CD4-positive, alpha-beta T cell treated with Interleukin-6 for 4 hours (primary cell): ENCODE measurements at places on chromosomes 2 and 18.

DNA sequence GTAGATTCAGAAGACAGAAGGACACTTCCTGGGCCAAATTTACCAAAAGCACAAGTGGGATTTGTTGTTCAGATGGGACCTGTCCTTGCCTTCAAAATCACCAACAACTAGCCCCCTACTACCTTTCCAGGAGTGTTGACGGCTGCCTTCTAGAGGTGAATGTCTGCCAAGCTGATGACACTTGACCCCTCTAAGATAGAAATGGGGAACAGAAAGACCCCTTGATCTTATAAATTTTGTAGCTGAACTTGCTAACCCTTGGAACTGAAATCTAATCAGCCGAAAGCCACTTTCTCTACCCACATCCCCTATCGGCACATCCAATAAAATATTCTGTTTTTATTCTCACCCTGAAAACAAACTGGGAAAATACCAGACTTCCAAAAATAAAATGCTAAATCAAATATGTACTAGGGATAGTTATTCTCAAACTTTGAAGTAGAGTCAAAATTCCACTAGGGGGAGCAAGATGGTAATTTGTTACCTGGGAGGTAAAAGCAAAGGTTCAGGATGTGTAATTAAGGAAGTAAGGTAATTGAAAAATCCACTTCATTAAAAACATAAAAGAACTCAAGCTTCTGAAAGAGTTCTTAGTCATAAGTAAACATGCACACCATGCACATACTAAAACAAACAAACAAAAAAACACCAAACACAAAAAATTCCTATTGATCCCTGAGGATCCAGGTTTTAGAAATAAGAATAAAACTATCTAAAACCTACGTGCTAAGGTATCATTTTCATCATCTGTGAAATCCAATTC lies 119.2 kb downstream of the ANKRD44 start:
- no peak for DNase-seq

GRCh38 chr18:70464343-70465114 lies 175.7 kb downstream of the SOCS6 start:
- peak; percentile 35 for DNase-seq

- DNase-seq, result no peak
Observed at GRCh38 chr18:10475654-10476291, 21.3 kb downstream of the APCDD1 start.

- DNase-seq, result no peak
Observed at GRCh38 chr2:235268535-235268934, 225.3 kb upstream of the AGAP1 start.

DNA sequence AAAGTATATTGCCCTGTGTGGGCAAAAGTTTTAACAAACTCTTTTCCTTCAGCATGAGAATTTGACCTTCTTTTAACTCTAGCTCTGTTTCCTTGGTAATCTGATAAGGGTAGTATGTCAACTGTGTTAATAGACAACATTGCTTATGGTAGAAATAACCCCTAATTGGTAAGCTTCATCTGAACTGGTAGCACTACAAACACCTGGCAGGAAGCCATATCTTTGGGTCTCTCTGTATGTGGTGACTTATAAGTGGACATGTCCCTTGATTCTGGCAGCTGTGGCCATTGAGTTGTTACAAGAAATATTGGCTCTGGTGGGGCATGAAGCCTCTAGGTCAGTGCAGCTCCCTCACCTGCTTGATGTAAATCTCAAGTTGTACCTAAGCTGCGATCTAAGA lies 46.9 kb downstream of the MBD5 start:
- DNase-seq, result no peak

GRCh38 chr2:76826691-76827090 lies 695.5 kb downstream of the LRRTM4 start:
- DNase-seq, result no peak

DNA sequence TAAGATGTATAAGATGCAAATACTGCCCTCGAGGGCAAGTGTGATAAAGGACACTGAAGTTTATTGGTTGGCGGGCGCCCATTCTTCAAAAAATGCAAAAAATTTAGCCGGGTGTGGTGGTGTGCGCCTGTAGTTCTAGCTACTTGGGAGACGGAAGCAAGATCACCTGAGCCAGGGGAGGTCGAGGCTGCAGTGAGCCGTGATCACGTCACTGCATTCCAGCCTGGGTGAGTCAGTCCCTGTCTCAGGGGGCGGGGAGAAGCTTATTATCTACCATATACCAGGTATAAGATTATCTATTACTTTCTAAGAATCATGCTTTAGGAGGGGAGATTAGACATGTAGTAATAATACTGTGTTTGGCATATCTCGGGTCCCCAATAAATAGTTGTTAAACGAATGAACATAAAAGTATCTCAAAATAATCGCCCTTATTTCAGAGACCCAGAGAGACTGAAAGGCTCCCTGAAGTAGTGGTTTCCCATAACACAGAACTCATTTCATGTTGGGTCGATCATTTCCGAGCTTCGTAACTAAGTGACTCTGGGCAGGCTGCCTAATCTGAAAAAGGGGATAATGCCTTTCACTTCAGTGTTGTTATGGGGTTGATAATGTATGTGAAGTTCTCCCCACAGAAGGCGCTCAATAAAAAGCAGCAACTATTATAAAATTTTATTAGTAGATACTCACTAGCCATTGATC lies 1.2 kb upstream of the SELENOI start:
- DNase-seq, result peak; percentile 10

- DNase-seq, result no peak
Observed at GRCh38 chr2:33134086-33134771, 187.5 kb downstream of the LTBP1 start.

DNA sequence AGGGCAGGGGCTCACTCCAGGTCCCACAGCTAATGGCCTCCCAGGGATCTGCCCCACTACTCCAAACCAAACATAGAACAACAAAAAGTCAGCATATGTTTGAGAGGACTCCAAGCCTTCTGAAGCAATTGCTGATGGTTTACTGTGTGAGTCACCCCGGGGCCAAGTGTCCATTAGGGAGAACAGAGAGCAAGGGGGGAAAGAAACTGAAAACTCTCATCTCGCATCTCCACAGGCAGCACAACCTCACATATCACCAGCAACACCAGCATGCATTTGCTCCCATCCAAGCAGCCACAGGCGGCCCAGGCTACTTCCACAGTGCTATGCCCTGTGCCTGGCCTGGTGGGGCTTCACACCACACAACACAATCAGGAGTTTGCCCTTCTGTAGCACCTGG lies 39.1 kb downstream of the CYRIA start:
- DNase-seq, result no peak

DNA sequence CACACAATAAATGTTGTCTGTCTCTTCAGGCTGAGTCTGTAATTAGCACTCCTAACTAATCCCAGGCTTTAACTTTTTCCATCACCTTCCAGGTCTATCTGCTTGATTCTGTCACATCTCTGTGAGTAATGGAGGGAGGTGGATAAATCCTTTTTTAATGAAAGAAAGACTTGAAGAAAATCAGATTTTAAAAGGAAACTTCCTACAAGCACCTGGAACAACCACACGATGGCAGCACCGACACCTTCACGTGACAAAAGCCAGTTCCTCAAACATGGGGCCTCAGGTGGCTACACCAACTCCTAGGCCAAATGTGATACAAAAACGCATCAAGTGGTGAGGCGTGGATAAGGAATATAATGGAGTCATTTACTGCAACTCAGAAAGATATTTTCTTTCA lies 41.8 kb downstream of the TGFBRAP1 start:
- peak; percentile 37 for DNase-seq
